ENCODE measurements at places on chromosomes 6 and 20. TPM values are rescaled to one million over a fixed set of nuclear protein-coding genes. Genes with fewer than 3 reads are reported as not detected.

Gene ENPP4
- 9.9 TPM for total RNA-seq

Gene POU5F1
- total RNA-seq = not detected

Gene ASIP
- total RNA-seq = not detected

Gene FLRT3
- total RNA-seq = under 0.01 TPM

Gene PGBD1
- 7.5 TPM for total RNA-seq

Gene RAB44
- total RNA-seq = not detected

Gene OSER1
- 53.5 TPM for total RNA-seq

Gene LY6G6D
- not detected for total RNA-seq

Gene PAK5
- total RNA-seq = not detected

Gene SPATA25
- total RNA-seq = 0.97 TPM

Gene RFX6
- total RNA-seq = not detected

Gene TFAP2D
- total RNA-seq = not detected

Gene PANK2
- total RNA-seq = 88.1 TPM

Gene CAP2
- 1.6 TPM for total RNA-seq

Gene GPR6
- total RNA-seq = not detected

Gene SLC22A16
- not detected for total RNA-seq

Gene CRISP2
- not detected for total RNA-seq

Gene CLVS2
- total RNA-seq = not detected

Gene SEMG1
- total RNA-seq = not detected

Gene CFB
- 1.3 TPM for total RNA-seq

Gene MICB
- total RNA-seq = 23.4 TPM

Gene JPH2
- under 0.01 TPM for total RNA-seq

Gene LHFPL5
- not detected for total RNA-seq

Gene GLP1R
- not detected for total RNA-seq

Gene LRRN4
- not detected for total RNA-seq

Gene PRL
- total RNA-seq = not detected

Gene MUC22
- total RNA-seq = not detected

Gene CSNK2B
- total RNA-seq = 84.3 TPM

Gene AIF1
- not detected for total RNA-seq

Gene BPIFB4
- not detected for total RNA-seq

Gene MAN1A1
- 13.3 TPM for total RNA-seq

Gene RPP21
- 37.1 TPM for total RNA-seq

Gene ISM1
- not detected for total RNA-seq

Gene HTR1E
- not detected for total RNA-seq

Gene BIRC7
- total RNA-seq = not detected

Gene CGAS
- 13.5 TPM for total RNA-seq
